ENCODE measurements at places on chromosomes 2 and 18.

- DNase-seq = no peak
Observed at GRCh38 chr2:3672861-3673678, 15.1 kb downstream of the ALLC start.

GRCh38 chr2:164903204-164903603 lies 52.1 kb downstream of the SLC38A11 start:
- DNase-seq = peak; percentile 72

DNA sequence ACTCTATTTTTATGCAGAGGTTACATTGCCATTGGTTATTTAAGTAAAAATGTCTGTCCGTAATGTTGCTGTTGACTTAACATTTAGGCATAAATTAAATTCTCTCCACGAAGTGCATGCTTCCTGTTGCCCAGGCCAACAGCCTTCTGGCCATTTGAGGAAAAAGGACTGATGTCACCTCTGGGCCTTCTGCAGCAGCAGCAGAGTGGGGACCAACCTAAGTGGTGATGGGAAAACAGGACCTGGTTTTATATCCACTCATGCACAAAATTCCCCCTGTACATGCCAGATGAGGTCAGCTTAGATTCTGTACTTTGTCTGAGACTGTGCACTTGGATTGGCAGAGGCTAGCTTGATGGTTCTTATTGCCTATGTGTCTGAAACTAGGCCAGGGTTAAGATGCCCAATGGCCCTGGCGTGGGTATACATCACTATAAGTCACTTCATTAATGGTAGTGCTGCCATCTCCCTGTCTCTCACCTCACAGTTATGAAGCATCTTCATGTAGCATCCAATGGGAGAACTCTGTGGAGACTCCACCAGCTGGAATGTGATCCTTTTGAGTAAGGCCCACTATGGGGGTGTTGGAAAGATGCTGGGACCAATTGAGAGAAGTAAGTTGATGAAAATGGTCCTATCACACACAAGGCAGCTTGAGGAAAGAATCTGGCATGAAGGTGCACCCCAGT lies 4.4 kb downstream of the ARHGAP25 start:
- DNase-seq = no peak

DNA sequence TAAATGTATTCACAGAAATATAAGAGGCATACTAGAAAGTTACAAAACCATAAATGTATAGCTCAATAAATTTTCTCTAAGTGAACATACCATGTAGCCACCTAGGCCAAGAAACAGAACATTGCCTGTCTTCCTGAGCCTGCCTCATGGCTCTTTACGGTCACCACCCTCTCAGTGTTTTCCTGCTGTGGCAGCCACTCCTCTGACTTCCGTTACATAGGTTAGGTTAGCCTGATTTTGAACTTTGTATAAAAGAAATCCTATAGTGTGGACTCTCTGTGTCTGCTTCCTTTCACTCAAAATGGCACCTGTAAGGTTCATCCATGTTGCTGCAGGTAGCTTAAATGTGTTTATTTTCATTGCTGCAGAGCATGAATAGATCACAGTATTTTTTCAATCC lies 11.6 kb upstream of the ST3GAL5 start:
- DNase-seq = no peak

GRCh38 chr2:191202881-191203397 lies 42.3 kb upstream of the MYO1B start:
- DNase-seq = peak; percentile 90

All from HCEC 1CT (cell line).